ENCODE measurements at places on chromosomes 13 and 19.

- DNase-seq: no peak
These were observed 355.9 kb downstream of the DCT start for GRCh38 chr13:94123557-94123956.

DNA sequence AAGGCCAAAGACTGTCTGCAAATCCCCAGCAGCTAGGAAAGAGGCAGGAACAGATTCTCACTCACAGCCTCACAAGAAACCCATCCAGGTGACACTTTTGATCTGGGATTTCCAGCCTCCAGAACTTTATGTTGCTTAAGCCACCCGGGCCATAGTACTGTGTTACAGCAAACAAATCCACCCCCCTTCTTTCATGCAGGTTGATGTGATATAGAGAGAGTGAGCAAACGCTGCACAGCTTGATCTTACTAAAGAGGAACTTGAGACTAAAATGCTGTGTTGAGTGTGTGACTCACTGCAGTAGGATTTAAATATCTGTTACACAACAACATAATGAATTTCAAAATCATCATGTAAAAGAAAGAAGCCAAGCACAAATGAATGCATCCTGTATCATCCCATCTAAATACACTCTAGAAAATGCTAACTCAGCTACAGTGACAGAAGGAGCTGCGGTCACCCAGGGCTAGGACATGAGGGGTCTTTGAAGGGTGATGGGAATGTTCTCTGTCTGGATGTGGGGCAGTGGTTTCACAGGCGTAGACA, 32.2 kb downstream of the RCBTB2 start:
- DNase-seq: no peak

GRCh38 chr19:48990400-48990799, 2.7 kb downstream of the GYS1 start:
- DNase-seq: no peak

GRCh38 chr13:106426909-106427308, 108.6 kb downstream of the EFNB2 start:
- no peak for DNase-seq

DNA sequence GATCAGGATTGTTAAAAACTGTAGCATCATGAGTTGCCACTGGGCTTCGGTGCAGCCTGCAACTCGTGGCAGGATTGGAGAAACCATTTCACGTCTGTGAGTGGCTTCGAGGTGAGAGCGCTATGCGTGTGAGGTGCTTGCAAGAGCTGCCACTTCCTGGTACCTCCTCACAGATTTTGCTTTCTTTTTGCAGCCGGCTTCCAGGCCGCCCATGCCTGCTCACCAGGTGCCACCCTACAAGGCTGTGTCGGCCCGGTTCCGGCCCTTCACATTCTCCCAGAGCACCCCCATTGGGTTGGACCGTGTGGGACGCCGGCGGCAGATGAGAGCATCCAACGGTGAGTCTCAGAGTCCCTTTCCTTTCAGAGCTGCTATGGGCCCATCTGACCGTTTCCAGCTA, 57.9 kb upstream of the C1QTNF9 start:
- DNase-seq: peak; percentile 55

DNA sequence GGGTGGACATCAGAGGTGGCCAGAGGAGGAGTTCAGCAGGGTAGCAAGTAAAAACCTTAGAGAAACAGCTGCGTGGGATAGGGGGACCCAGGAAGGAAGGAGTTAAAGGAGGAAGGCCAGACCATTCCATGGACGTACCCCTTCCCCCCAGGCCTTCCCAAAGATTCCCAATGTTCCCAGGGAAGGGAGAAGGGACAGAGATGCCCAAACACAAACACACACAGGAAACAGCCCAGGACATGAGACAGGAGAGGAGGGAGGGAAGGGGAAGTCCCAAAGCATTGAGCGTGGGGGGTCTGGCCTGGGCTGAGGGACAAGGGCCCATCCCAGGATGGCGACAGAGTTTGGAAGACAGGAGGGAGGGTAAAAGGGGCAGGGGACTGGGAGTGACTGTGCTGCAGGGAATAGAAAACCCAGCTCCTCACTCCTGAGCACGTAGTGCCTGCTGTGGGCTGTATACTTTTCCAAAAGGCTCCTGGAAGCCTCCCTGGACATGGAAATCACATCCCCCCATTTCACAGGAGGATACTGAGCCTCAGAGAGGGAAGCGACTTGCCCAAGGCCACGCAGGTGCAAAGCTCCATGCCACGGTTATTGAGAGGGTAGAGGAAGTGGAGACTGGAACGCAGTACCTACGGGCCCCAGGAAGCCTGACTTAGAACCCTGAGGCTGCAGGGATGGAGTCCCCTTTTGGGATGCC, 1.1 kb downstream of the SYDE1 start:
- DNase-seq: no peak

Measured in stimulated activated CD8-positive, alpha-beta memory T cell treated with anti-CD3 and anti-CD28 coated beads, Interleukin-7, amount 100 ng/mL, for 1 hour (primary cell).